ENCODE measurements at places on chromosomes 16 and 17.

GRCh38 chr16:81273223-81273950 lies 34.9 kb downstream of the BCO1 start:
- no peak for DNase-seq

- no peak for DNase-seq
Measured at GRCh38 chr17:28008513-28008912, 34.0 kb upstream of the NLK start.

- DNase-seq = no peak
Measured at GRCh38 chr16:89343501-89344457, 126.3 kb downstream of the ZNF778 start.

DNA sequence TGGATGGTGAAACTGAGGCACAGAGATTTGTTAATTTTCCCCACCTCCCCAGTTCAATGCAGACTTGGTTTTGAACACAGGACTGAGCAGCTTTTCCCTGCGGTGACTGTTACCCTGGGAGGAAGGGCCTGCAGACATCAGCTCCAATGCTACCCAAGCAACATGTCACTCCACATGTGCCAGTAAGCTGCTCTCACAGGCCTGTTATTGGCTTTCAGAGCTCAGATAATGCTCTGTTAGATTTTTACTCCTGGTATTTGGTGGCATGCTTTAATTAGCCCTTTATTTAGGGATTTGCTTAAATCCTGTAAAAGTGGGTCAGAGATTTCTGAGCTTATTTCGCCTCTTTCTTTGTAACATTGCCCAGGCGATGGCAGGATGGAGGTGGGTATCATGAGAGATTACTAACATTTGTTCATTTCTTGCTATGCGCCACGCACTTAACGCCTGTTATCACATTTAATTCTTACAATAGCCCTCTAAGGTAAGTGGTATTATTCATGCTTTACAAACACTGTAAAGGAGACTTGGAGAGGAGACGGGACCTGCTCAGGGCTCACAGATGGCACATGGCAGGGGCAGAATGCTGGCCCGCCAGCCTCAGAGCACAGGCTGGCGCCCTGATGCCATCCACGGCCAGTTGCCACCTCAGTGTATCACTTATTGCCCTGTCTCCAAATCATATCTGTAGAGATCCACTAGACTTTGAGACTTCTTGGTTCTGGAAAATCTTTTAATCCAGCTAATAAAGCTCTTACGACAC lies 84.0 kb upstream of the CACNG5 start:
- DNase-seq = no peak

GRCh38 chr17:61017317-61018006 lies 339.8 kb downstream of the BCAS3 start:
- DNase-seq = no peak

- no peak for DNase-seq
Measured at GRCh38 chr16:77993111-77993985, 29.0 kb upstream of the CLEC3A start.

DNA sequence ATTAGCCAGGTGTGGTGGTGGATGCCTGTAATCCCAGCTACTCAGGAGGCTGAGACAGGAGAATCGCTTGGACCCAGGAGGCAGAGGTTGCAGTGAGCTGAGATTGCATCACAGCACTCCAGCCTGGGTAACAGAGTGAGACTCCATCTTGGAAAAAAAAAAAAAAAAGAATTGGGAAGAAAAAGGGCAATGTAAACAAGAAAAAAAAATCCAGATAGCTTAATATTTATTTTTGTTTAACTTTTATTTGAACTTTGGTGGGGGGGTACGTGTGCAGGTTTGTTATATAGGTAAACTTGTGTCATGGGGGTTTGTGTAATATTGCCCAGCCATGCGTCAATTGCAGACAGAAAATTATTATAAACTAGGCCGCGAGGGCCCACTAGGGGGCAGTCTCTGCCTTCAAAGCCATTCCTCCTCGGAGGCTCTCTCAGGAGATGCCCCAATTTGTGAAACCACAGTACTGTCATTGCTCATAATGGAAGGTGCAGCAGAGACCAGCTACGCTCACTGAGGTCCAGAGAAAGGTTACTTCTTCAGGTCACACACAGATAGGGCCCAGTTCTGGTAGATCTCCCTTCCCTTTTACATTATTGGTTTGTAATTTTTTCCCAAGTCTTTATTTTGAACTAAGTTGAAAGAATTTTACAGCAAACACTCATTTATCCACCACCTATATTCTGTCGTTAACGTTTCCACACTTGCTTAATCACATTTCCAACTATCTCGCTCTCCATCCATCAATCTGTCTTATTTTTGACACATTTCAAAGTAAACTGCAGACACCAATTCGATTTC lies 206.2 kb downstream of the PRKCB start:
- DNase-seq = peak; percentile 46

DNA sequence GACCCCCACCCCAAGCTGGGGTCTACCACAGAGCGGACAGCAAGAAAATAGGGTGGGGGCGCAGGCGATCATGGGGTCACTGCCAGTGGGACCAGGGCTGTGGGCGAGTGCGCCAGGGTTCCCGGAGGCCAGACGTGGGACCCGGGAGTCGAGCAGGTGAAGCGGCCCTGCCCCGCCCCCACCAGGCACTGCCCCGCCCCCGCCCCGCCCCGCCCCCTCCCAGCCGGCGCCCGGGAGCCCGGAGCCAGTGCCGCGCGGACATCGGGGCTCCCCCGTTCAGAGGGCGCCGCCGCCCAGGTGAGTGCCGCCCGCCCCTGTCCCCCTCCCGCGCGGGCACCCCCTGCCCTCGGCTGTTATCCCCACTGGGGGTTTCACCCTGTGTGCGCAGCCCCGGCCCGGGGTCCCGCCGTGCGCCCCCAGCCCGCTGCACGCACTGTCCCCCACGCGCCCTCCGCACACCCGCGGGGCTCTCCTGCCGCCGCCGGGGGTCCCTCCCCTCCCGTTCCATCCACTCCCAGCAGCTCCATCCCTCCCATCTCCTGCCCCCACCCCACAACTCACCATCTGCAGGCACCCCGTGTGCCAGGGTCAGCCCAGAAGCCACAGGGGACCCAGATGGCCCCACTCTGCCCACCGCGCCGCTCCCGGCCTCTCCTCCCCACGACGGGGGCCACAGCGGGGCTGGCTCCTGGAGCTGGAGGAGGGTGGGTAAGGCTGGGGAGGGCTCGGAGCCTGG lies at the start of gene SSTR5:
TSS of gene SSTR5 (plus strand) at position 222 of the 736 bp plus-strand sequence. CDS start 6,122 bp downstream, outside the sequence.
- no peak for DNase-seq

- no peak for DNase-seq
Measured at GRCh38 chr16:595942-596735, 6.3 kb downstream of the RAB40C start.

- DNase-seq = no peak
Measured at GRCh38 chr17:71203953-71204352, 916.9 kb upstream of the SOX9 start.

DNA sequence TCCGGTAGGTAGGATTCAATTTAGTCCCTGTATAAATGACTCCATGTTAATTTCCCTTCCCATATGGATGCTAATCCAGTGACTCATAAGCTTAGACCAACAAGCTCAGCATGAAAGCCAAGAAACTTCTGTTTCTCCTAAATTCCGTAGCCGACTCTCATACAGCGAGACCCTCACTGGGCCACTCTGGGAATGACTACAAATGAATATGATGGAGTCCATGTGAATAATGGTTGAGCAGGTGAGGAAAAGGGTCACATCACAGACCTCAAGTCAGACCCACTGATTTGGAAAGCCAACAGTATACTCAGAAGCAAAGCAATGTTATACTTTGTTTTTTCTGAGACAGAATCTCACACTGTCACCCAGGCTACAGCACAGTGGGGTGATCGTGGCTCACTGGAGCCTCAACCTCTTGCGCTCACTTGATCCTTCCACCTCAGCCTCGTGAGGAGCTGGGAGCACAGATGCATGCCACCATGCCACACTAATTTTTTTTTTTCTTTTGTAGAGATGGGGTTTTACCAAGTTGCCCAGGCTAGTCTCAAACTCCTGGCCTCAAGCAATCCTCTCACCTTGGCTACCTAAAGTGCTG lies 14.6 kb downstream of the RSL1D1 start:
- DNase-seq = no peak

- no peak for DNase-seq
Measured at GRCh38 chr17:66682283-66682682, 152.6 kb upstream of the CACNG5 start.

GRCh38 chr17:48026502-48027321 lies 10.9 kb downstream of the COPZ2 start:
- peak; percentile 50 for DNase-seq

DNA sequence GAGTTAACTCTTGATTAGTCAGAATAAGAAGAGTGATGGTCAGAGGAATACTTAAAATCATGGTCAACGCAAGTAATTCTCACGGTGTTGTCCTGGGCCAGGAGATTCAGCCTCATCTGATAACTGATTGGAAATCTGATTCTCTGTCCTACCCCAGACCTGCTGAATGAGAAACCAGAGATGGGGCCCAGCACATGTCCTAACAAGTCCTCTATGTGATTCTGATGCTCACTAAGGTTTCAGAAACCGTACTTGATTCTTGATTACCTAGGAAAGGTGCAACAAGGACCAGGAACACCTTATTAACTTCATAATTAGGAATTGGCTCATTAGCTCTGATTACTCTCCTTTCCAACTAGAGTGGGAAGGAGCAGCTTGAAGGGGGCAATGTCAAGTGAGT lies 44.5 kb downstream of the ANKFY1 start:
- no peak for DNase-seq

DNA sequence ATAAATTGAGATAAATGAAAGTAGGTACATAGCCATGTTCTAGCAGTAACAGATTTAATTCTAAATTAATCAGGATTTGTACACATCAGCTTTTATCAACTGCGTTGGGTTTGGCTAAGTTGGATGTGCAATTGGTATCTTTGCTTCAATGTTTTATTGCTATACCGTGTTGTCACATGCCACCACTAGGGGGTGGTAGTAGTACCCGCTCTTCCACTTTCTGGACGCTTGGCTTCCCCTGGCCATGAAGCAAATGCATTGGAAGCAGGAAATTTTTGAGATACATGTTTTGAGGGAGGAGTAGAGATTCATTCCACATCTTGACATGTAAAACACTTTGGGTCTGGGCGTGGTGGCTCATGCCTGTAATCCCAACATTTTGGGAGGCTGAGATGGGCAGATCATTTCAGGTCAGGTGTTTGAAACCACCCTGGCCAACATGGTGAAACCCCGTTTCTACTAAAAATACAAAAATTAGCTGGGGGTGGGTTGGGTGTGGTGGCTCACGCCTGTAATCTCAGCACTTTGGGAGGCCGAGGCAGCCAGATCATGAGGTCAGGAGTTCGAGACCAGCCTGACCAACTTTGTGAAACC lies 58.6 kb downstream of the EMP2 start:
- no peak for DNase-seq

DNA sequence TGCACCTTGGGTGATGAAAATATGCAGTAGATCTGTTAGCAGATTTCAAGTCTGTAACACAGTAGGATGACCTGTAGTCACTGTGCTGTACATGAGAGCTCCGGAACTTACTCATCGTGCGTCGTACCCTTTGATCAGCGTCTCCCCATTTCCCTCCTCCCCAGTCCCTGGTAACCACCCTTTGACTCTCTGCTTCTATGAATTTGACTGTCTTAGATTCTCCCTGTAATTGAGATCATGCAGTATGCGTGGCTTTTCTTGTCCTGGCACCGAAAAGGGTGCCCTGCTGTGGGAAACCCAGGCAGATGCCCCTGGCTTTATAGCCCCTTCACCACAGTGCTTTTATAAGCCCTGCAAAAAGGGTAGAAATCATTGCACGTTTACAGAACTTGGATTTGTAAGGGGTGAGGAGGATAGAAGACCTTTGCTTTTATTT lies 20.5 kb downstream of the CLEC16A start:
- peak; percentile 27 for DNase-seq

DNA sequence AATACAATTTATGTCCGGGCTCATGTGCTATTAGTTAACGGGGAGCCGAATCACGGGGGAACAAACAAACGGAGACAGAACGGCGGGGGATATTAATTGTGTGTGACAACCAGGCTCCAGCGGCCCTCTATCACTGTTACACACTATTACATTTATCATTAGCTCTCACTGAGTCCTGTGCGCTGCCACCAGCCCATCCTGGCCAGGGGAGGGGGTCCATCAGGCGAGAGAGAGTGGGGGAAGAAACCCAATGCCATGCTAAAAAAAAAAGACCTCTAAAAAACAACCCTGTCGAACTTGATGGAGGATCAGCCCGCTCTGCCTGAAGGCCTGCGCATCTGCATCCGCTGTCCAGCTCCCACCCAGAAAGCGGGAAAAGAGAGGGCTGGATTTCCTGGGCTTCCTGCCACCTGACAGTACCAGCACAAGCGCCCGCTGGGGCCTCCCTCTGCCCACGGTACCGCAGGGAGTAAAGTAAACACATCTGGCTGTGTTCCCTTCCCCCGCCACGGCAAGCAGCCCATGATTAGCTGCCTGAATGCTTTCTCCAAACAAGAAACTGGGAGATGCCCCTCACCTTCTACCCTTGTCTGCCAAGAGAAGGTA lies 41.7 kb downstream of the PIPOX start:
- no peak for DNase-seq

- no peak for DNase-seq
Measured at GRCh38 chr16:82152641-82153112, 17.3 kb downstream of the MPHOSPH6 start.

DNA sequence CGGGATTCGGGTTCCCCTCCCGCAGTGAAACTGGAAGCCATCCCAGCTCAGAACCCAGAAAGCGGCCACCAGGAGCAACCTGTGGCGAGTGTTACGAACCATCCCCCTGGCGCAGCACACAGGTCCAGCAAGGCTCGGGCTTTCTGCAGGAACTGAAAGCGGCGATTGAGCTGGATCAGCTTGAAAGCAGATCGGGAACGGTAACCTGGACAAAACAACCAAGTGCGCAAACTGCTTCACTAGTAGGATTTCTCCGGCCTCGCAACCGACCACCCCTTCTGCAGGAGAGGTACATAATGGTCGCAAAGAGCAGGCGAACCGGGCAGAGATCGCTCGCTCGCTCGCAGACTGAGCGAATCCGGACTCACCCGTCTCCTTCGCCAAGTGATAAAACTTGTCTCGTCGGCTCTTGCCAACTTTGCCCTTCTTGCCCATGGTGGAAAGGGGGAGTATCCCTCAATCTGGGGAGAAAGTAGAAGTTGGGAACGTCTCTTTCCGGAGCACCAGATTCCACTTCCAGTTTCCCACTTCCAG lies 696 bp upstream of the PSMC5 start:
- DNase-seq = no peak

DNA sequence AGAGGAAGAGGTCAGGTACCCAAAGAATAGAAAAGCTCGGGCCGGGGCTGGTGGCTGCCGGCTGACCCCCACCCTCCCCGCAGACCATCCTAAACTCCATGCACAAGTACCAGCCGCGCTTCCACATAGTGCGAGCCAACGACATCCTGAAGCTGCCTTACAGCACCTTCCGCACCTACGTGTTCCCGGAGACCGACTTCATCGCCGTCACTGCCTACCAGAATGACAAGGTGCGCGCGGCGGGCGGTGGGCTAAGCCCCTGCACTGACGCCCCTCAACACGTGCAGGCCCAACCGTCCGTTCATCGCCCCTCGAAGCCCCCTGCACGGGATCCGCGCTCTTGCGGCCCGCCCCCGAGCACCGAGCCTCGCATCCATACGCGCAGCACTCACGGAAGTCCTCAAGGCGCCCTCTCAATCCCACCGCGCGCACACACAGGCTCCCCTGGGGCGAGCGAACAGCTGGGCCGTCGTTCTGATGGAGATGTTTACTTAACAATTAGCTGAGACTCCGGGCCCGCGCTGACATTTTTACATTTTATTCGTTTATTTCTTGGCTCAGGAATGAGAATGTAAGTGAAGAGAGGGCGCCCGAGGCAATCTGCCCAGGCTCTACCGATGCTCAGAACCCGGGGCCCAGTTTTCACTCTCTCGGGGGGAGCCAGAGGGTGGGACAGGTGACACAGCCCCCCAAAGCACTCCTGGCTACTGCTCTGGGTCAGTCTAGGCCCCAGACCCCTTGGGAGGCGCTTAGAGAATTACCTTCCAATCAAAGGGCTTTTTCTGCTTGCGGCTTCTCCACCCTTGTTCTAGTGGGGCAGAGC lies 3.5 kb downstream of the TBX2 start:
- DNase-seq = no peak
